Hematopoietic multipotent progenitor cell treated with erythropoietin and hydrocortisone succinate and interleukin-3 and kit ligand, for 6 days (in vitro differentiated cells): ENCODE measurements at places on chromosomes 11 and 22.

DNA sequence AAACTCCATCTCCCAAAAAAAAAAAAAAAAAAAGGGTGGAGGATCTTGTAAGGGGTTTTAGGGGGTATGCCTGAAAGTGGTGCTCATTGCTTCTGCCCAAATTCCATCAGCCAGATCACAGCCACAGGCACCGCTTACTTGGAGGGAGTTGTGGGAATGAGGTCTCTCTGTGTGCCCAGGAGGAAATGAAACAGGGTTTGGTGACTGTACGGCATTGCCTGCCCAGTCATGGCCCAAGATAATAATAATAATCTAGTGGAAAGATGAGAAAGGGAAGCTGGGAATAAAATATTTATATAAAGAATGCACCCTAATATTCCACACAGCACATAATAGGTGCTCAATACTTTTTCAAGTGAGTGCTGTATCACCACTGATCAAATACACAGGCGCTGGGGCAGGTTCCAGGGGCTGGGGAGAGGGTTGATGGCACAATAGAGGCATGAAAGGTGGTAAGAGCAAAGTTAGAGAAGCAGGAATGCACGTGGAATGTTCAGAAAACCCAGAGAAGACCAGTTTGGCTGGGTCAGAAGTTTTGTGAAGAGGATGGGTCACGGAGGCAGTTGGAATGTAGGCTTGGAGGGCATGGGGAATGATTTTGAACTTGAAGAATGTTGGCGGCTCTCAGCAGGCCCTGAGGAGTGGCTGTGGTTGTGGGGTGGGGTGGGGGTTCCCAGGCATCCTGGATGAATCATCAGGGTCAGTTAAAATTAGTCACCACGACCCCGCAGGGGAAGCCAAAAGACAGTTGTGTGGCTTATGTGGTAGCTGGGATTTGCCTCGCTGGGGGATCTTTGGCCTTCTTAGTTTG lies 12.5 kb upstream of the MB start:
- DNase-seq = peak; percentile 34

- DNase-seq = no peak
Measured at GRCh38 chr11:74371269-74372052, 26.8 kb downstream of the PGM2L1 start.

DNA sequence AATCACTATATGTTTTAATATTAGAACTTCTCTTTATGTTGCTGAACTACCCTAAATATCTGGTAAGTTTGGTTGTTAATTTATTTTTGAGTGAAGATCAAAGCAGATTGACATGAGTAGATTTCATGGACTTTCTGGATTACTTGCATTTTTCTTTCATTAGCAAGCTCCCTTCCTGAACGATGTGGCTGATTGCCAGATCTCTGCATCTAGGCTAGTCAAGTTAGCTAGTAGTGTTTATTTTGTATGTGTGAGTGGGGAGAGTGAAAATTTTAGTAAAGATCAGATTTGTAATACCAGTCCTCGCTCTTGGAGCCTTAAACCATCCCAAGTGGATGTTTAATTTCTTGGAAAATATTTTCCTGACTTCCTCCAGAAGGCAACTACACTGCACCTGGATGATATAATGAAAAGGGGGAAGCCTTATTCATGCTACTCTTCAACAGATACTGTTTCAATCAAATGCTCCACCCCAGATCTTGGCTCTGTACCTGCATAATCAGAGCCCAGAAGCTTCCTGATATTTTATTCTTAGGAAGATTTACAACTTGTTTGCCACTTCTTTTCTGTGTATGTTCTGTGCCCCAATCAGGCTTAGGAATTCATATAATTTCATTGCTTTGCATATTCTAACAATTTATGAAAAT lies 143.2 kb upstream of the GRIA4 start:
- DNase-seq = no peak

DNA sequence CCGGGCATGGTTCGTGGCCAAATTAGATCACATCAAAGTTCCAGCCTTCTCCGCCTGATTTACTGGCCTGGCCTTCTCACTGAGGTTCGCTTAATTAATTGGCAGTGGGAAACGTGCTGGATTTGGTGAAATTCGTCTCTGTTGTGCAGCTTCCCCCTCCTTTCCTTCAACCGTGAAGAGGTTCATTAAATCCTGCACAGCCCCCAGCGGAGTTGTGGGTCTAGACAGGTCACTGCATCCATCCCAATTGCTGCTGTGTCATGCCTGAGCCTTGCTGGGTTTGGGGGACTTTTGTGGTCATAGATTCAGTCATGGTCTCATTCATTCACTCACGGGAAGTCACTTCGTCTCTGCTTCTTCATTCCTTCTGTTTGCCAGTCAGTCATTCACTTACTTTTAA lies 90.0 kb downstream of the INSC start:
- DNase-seq = no peak

- DNase-seq = no peak
Measured at GRCh38 chr11:33830903-33831648, 56.8 kb upstream of the FBXO3 start.

- no peak for DNase-seq
Measured at GRCh38 chr11:95989076-95989605, 65.2 kb upstream of the MTMR2 start.

DNA sequence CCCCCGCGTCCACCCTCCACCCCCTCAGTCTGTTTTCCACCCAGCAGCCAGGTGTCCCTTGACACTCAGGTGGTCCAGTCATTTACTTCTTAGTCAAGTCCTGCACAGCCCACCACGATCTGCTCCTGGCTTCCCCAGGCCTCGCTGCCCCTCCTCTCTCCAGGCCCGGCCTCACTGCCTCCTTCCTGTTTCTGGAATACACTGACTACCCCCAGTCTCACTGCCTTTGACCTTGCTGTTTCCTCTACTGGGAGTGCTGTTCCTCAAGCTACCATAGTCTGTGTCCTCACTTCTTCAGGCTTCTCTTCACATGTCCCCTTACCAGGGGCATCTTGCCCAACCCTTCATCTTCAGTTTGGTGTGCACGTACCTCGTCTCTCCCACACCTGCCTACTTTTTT lies 7.4 kb downstream of the MCM5 start:
- DNase-seq = no peak
